Esophagus muscularis mucosa (tissue), 4 donors: ENCODE measurements at places on chromosomes 2 and 18. TPM values are rescaled to one million over a fixed set of nuclear protein-coding genes. Genes with fewer than 3 reads are reported as not detected.

KLHL30 gene
- 1.2 TPM for total RNA-seq

CCDC121 gene
- total RNA-seq = 5.0 TPM

CXCR1 gene
- total RNA-seq = not detected

RMND5A gene
- 45.7 TPM for total RNA-seq

ACTG2 gene
- total RNA-seq = 8,538 TPM

TMEFF2 gene
- 0.52 TPM for total RNA-seq

CEBPZ gene
- total RNA-seq = 30.5 TPM

CXCR4 gene
- 5.3 TPM for total RNA-seq

G6PC2 gene
- total RNA-seq = not detected

PCARE gene
- not detected for total RNA-seq
